Brain (organoid and tissue), 16 donors: ENCODE measurements at places on chromosomes 5 and 9. TPM values are rescaled to one million over a fixed set of nuclear protein-coding genes. Genes with fewer than 3 reads are reported as not detected.

Gene FSD1L
- polyA plus RNA-seq = 2.6 TPM

Gene CEL
- polyA plus RNA-seq = 0.92 TPM

Gene EGFLAM
- polyA plus RNA-seq = 1.9 TPM

Gene IRX2
- polyA plus RNA-seq = 10.3 TPM

Gene CNTNAP3B
- 6.8 TPM for polyA plus RNA-seq

Gene G3BP1
- polyA plus RNA-seq = 65.2 TPM

Gene RAB14
- 84.0 TPM for polyA plus RNA-seq

Gene OCLN
- polyA plus RNA-seq = 4.2 TPM

Gene OSMR
- 4.4 TPM for polyA plus RNA-seq

Gene PDLIM4
- polyA plus RNA-seq = 15.9 TPM

Gene HRH2
- polyA plus RNA-seq = 2.1 TPM

Gene DOK3
- 1.8 TPM for polyA plus RNA-seq

Gene MSX2
- polyA plus RNA-seq = 0.54 TPM

Gene TRIM14
- polyA plus RNA-seq = 2.5 TPM

Gene IFNA2
- not detected for polyA plus RNA-seq

Gene SPATA31C1
- polyA plus RNA-seq = 0.08 TPM

Gene SLC6A7
- polyA plus RNA-seq = 4.1 TPM

Gene ANGPTL2
- polyA plus RNA-seq = 14.9 TPM

Gene SLC45A2
- 0.15 TPM for polyA plus RNA-seq

Gene SDHA
- polyA plus RNA-seq = 172 TPM

Gene MYOZ3
- 0.24 TPM for polyA plus RNA-seq

Gene LCN2
- polyA plus RNA-seq = not detected

Gene PCDHGC4
- polyA plus RNA-seq = 31.8 TPM

Gene ZMAT2
- 125 TPM for polyA plus RNA-seq

Gene PDE6A
- 1.5 TPM for polyA plus RNA-seq

Gene CCL21
- not detected for polyA plus RNA-seq

Gene MAMDC2
- 0.31 TPM for polyA plus RNA-seq
